ENCODE measurements at places on chromosomes 4 and X. TPM values are rescaled to one million over a fixed set of nuclear protein-coding genes. Genes with fewer than 3 reads are reported as not detected.

DNA sequence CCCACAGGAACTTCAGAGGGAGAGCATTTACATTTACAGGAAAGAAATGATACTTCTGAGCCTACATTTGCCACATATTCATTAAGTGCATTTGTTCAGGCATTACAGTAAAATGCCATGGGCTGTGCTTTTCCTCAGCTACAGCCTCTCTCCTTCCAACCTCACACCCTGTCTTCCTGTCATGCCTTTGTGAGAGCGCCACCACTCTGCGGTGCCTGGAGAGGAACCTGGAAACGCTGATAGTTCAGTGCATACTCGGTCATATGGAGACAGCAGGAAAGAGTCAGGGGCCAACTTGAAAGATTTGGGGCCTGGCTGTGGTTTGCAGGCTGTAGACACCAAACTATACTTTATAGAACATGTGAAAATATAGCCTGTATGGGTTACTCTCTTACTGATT, 40.5 kb downstream of the NFKB1 start:
- no peak for DNase-seq

- no peak for DNase-seq
Observed at GRCh38 chr4:146477054-146477453, 44.7 kb downstream of the SLC10A7 start.

DNA sequence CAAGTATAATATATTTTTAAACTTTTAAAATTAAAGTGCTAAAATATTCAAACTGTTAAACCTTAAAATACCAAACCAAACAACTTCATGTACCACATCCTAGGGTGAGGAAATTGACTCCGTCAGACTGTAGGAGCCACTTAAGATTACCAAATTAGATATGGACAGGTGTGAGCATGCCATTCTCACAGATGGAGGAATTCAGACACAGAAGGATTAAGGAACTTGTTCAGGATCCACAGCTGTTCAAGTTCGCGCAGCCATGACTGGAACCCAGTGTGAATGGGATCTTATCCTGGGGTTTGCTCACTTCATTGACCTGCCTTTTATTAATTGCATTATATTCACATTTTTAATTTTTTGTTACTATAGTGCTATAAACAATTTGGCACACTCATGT, 224.9 kb upstream of the PCDH7 start:
- DNase-seq, result no peak

DNA sequence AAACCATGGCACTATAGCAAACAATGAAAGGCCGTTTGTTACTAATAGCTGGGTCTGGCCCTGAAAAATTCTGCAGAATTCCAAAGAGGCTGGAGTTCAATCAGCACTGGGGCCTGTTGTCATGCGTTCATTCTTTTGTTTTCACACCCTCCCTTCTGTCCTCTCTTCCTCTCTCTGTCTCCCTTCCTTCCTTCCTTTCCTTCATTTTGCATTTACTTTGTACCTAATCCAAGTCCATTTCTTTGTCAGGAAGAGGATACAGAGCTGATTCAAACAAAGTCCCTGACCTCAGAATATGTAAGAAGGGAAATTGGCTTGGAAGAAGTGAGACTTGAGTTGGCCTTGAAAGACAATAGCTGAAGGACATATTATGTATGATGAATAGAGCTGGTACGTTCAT, 119.6 kb upstream of the LDB2 start:
- DNase-seq, result no peak

DNA sequence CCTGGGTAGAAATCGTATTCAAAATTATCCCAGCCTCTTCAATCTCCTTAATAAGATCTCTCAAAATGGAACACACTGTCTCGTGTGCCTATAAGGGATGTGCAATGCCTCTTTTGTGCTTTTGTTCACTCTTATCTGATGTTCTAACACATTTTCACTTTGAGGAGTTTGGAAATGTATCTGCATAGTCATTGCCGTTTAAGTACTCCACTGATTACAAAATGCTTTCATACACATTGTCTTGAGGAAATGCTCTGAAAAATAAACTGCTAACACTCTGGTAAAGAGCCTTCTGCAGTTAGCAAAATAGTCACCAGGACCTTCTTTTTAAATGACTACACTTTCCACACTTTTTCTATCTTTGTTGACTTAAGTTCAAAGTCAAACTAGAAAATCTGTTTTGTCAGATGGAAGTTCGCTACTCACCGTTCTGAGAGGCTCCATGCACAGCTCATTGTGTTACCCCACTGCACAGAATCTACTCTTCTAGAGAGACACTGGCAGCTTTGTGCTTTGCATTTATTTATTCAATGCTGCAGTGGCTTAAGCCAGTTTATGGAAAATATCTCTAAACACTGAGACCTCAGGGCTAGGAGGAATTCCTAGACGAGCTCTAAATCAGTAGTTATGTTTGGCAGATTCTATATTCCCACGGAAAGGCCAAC, 159.0 kb downstream of the CHIC2 start:
- DNase-seq, result no peak

- no peak for DNase-seq
Observed at GRCh38 chrX:40877887-40878286, 142.5 kb upstream of the MED14 start.

DNA sequence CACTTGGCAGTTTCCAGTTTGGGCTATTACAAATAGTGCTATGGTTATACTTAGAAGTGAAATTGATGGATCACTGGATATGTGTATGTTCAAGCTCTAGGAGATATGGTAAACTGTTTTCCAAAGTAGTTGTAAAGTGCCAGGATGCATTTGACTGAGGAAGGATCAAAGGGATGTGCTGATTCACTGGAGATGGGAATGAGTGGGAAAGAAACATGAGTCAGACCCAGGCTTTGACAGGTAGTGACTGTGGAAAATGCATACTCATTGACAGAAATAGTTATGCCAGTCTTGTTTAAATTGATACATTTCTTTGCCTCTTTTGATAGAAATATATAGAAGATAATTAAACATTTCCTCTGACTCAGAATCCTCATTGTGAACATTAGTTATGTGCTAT, 77.9 kb downstream of the CEP135 start:
- no peak for DNase-seq

- DNase-seq, result no peak
Observed at GRCh38 chrX:66384722-66385121, 220.7 kb downstream of the HEPH start.

GRCh38 chr4:56255820-56256219, 131.5 kb downstream of the AASDH start:
- no peak for DNase-seq

- DNase-seq, result no peak
Observed at GRCh38 chrX:137313627-137314026, 252.3 kb upstream of the ZIC3 start.

GRCh38 chr4:77432717-77433417, 172.8 kb upstream of the CXCL13 start:
- no peak for DNase-seq

DNA sequence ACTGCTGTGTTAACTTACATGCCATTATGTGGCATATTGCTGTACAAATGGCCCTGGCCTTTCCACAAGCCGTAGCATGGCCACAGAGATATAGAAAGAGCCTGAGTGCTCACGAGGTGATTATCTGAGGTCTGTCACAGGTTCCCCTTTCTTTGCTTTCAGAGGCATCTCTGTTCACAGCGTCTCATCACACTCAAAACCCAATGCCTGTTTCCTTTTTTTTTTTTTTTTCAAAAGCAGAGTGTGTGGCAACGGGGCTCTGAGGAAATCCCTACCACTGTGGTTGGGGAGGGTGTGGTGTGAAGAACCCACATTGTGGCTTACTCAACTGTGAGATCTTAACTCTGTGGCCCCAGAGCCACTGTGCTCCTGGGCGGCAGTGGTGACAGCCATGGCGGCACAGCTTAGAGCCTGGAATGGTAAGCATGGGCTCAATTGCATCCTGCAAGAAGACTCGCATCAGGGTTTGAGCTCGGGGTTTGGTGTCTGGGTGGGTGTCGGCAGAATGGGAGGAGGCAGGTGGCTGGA, 30.8 kb downstream of the RTL5 start:
- peak; percentile 38 for DNase-seq

- no peak for DNase-seq
Observed at GRCh38 chr4:83851261-83852084, 315.6 kb downstream of the GPAT3 start.

GRCh38 chr4:27010334-27010940, 149.8 kb downstream of the STIM2 start:
- no peak for DNase-seq

DNA sequence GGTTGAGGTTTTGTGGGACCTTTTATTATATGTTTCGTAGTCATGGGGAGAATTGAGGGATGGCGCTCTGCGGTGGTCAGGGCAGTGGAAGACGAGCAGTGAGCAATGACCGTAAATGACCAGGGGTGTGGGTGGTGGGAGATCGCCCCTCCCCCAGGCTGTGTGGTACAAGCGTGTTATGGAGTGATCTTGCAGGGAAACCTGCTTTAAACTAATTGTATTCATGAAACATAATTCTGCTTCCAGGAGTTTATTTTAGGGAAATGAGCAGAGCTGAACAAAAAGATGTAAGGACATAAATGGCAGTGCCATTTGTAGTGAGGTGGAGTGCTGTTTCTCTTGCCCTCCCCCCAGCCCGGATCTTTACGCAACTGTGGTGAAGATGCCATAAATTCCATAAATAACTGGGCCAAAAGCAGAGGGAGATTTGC, 20.2 kb downstream of the GYG2 start:
- no peak for DNase-seq

- no peak for DNase-seq
Observed at GRCh38 chr4:34250562-34250961, 1993.8 kb downstream of the ARAP2 start.

- DNase-seq, result no peak
Observed at GRCh38 chrX:21989384-21989783, 42.7 kb upstream of the PHEX start.

DNA sequence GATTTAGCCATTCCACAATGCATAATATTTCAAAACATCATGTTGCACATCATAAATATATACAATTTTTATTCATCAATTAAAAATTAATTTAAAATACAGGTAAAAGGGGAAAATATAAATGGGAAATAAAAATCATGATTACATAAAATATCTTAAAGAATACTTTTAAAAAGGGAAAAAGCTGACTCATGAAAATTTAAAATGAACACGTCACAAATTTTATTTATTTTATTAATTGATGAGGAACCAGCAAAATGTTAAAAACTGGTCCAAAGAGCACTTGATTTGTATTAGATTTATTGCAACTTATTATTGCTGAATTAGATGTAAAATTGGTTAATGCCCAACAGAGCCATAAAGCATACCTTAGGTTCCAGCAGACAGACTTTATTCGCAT, 78.5 kb upstream of the ANK2 start:
- no peak for DNase-seq

DNA sequence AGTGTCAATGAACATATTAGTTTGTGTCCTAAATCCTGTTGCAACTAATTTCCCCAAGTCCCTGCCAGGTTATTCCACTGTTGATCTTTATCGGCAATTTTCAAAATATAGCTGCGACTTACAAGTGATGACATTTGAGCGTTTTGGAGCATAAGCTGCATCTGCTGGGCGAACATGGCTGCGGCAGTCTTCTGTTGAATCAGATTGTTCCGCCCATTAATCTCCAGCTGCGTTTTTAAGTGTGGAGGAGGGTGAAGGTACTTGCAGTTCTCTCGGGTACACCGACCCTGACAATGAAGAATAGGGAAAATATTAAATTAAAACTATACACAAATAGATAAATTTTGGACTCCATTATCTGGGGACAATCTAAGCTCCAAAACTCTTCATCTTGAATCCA, 82.7 kb downstream of the MBNL3 start:
- no peak for DNase-seq

DNA sequence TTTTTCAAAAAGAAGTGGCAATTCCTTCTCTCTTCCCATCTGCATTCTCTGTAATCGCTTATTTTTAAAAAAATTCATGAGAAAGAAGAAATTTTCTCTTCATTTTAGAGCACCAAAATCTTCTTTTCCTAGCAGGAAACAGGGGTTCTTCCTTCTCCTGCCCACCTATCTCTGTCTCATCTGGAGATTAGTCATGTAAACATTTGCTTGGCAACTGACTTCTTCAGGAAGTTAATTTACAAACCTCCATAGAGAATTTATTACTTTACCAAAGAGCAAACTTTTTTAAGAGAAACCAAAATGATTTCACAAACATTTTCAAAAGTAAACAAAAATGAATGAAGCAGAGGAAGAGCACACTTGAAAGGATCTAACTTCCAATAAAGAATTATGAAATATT, 13.5 kb downstream of the TTC29 start:
- no peak for DNase-seq

DNA sequence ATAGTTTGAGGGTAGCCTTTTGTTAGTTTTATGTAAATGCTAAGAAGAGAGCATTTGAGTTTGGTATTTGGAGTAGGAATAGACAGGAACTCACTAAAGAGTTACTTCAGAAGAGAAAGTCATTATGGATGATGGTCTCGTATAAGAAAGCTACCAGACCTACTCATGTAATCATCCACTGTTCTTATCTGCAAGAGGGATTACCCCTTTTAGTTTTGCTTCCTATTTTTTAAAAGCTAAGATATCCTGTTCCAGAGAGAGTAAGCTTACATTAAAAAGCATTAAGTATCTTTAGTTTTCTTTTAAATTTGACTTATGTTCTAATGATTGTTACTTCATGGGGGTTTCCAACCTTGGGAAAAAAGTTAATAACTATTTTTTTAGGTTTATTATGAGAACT, 12.5 kb upstream of the ART3 start:
- DNase-seq, result no peak

DNA sequence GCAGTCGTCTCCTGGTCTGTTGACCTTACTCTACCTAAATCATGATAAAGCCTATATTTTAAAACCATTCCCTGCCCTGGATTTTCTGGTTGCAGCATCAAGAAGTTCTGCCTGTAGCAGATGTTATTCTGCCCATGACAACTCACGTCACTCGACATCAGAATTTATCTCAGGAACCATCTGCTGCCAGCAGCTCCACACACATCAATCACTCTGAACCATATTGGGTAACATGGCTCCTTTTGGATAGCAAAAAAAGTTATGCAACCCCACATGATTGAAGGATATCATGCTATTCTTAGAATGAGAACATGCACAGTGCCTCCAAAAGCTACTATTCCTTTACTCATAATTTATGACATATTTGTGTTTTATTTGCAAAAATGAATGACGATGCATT, 341.4 kb downstream of the DHRSX start:
- DNase-seq, result no peak

DNA sequence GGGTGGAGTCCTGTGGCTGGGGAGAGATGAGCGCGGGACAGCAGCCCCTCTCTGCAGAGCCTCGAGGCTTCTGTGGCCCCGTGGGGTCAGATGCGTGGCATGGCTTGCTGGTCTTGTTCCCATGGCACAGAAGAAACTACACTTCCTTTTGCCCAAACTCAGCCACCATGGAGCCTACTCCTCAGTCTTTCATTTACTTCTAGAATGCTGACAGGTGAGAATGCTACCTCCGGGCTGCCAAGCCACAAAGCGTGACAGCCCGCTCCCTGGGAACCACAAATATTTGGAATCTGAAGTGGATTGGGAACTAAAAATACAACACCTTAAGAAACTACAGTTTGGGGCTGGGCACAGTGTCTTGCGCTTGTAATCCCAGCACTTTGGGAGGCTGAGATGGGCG, 98.0 kb downstream of the TRAPPC11 start:
- DNase-seq, result no peak

Gene PACRGL
- total RNA-seq, result 8.5 TPM

Gene BANK1
- total RNA-seq, result not detected

Gene CT45A2
- total RNA-seq, result not detected

Gene NR3C2
- total RNA-seq, result 6.0 TPM

Gene RAB33A
- total RNA-seq, result 34.8 TPM

Gene GYG2
- not detected for total RNA-seq

Gene GRID2
- not detected for total RNA-seq

Gene KIAA1210
- not detected for total RNA-seq

Gene AWAT2
- not detected for total RNA-seq

Gene PAK3
- 0.33 TPM for total RNA-seq

Gene FGG
- not detected for total RNA-seq

Gene COL25A1
- total RNA-seq, result not detected

Data from activated naive CD4-positive, alpha-beta T cell treated with anti-CD3 and anti-CD28 coated beads, Interleukin-2, amount 50 U/mL, for 72 hours (primary cell).